Activated naive CD4-positive, alpha-beta T cell (primary cell): ENCODE measurements at places on chromosomes 3 and 15.

DNA sequence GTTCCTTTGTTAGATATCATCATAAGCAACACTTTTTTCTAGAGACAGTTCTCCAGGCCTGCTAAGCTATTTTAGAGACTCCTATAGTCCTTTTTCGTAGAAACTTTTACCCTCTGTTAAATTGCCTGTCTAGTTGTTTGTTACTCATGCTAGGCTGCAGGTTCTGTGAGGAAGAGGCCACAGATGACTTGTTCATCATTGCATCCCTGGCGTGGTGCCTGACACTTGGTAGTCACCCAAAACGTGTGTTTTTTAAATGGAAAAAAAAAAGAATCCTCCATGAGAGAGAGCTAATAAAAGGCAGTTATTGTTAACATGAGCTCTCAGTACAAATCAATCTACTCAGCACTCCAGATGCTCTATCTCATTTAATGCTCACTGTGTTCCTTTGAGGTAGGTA lies 35.1 kb downstream of the CCDC54 start:
- DNase-seq, result no peak

DNA sequence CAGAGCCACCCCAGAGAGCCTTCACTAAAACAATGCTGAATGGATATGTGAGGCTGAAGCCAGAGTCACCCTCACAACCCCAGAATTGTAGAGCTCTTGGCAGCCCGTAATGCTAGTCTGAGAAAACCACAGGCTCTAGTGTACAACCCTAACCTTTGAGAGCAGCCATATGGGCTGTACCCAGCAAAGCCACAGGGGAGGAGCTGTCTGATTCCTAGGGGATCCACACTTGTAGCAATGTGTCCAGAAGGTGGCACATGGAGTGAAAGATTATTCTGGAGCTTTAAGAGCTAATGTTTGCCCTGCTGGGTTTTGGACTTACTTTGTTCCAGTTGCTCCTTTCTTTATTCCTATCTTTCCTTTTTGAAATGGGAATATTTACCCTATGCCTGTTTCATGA lies 626.8 kb downstream of the GRM7 start:
- DNase-seq, result no peak

DNA sequence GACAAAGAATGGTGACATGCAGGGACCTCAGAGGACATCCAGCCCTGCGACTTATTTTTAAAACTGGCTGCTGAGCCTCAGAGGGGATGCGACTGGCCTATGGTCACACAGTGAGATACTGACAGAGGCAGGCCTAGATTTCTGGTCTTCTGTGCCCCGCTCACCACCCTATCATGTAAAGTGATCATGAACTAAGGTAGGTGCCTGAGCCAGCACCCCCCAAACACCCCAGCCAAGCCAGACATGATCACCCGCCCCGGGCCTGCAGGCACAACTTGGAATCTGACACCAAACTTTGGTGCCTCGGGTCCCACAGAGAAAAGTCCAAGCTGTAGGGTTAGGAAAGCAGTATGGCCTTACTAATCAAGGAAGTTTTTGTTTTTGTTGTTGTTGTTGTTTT lies 33.9 kb upstream of the HHATL start:
- no peak for DNase-seq

GRCh38 chr15:32951736-32952464 lies 234.1 kb downstream of the GREM1 start:
- no peak for DNase-seq

DNA sequence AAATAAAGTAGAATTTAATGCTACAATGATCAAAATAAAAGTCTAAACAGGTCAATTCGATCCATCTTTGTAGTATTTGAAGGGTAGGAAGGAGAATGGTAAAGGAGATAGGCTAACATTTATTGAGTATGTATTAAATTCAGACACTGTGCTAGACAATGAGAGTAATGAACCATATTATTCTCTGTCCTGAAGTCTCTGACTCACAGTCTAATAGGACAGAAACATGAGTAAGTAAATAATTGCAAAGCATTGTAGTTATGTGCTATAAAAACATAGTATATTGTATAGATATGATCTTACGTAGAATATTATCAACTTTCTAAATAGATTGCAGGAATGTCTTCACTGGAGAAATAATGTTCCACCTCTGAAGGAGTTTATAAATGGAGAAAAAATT lies 64.5 kb downstream of the MDFIC2 start:
- DNase-seq, result no peak

DNA sequence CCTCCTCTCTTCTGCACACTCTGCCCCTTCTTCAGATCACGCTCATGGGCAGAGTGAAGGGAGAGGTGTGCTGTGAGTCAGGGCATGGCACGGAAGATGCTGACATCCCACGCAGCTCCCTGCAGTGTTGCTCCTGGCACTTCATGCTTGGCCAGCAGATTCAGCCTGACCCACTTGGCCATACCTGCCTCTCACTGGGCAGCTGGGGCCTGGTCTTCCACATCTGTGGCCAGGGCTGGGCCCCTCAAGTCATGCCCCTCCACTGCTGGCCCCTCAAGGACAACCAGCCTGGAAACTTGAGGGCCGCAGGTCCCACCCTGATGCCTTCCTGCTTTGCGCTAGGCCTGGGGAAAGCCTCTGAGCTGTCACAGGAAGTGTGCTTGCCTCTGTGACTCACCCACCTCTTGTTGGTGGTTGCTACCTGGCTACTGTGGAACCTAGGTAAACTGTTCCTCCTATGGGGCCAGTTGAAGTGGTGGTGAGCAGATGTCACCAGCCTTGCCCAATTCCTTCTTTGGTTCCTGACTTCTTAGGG lies 48.7 kb downstream of the BSN start:
- DNase-seq, result peak; percentile 35

GRCh38 chr3:72113564-72113963 lies 328.6 kb upstream of the PROK2 start:
- no peak for DNase-seq

DNA sequence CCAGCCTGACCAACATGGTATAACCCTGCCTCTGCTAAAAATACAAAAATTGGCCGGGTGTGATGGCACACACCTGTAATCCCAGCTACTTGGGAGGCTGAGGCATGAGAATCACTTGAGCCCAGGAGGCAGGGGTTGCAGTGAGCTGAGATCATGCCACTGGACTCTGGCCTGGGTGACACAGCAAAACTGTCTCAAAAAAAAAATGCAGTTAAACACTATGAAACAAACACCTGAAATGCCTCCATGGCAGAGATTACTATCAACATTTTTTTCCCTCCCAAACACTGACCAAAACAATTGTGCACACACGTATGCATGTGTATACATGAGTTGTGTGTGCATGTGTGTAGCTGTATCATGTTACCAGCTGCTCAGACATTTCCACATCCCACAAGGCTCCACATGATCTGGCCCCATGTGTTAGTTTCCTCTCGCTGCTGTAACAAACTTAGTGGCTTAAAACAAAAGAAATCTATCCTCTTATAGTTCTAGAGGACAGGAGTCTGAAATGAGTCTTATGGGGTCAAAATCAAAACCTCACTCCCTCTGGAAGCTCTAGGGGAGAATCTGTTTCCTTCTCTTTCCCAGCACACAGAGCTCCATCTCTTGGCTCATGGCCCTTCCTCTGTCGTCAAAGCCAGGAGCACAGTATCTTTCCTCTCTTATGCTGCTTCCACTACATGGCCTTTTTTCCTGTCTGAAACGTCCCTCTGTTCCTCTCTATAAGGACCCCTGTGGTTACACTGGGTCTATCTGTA lies 34.5 kb downstream of the SLC41A3 start:
- no peak for DNase-seq

DNA sequence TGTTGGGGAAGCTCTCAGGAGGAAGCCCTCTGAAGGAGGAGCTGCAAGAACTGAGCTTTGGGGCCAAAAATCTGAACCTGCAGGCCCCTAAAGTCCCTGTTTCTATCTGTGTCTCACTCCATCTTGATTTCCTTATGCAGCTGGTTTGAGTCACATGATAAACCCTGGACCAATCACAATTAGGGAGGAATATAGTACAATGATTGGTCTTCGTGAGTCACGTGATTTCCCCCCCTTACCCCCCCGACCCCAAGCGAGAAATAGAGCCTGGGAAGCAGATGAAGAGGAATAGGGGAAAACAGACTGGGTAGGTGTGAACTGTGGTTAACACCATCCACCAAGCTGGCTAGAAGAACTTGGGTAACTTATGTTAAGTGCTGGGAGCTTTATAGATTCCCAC lies 12.9 kb downstream of the CRABP1 start:
- no peak for DNase-seq

GRCh38 chr3:108189440-108189839 lies 32.8 kb downstream of the IFT57 start:
- no peak for DNase-seq

- no peak for DNase-seq
Observed at GRCh38 chr15:47541562-47541961, 175.7 kb upstream of the SEMA6D start.

DNA sequence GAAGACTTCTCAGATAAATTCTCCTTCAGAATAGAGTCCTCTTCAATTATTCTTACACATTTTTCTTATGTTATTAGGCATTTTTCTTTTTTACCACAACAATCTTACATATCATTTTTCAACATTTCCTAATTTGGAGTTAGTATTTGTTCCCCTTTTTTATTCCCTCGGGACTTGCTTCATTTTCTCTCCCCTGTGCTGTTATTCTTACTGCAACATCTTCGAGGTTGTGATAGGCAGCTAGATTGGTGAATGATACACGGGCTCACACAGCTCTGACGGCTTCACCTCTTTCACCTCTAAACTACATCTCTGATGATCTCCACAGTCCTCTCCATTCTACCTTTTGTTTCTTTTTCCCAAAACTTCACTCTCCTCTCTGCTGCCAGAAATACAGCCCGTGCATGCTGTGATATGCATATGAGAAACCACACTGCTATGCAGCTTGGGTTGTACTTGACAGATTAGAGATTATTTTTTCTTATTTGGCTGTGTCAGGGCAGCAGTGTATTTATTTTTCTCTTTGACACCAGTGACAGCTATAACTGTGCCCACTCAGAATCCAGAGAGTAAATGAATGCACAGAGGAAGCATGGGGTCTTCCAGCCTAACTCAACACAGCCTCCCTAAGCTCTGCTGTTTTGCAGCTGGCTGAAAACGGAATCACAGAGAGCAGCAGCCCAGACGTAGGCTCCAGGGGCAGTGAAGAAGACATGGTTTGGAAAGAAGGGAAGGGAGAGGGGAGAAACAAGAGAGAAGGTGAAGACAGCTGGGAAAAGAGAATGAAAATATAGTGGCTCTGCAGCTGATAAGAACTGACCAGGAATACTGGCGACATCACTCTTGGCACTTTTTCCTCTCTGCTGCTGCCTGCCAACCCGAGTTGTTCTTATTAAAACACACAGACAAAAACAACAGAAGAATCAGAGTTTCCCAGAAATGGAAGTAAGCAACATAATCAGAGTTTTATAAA lies 61.8 kb downstream of the SLC9A9 start:
- no peak for DNase-seq

GRCh38 chr15:39792844-39793335 lies 10.2 kb upstream of the FSIP1 start:
- DNase-seq, result no peak
